ENCODE measurements at places on chromosomes 2 and 18.

DNA sequence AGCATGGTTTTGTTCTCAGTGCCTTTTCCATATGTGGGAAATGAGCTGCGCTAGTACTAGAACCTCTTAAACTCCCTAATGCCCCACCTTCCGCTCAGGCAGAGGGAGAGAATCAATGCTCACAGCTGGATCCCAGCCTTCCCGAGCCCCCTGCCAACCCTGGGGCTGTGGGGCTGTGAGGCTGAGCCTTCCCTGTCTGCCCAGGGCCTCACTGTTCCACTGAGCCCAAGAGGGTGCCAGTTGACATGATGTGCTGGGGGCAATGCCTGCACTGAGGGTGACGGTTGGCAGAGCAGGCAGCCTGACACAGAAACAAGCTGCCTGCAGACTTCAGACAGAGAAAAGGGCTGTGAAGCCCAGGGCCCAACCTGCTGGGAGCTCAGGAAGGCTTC lies 602.4 kb upstream of the RAB6C start:
- no peak for DNase-seq

DNA sequence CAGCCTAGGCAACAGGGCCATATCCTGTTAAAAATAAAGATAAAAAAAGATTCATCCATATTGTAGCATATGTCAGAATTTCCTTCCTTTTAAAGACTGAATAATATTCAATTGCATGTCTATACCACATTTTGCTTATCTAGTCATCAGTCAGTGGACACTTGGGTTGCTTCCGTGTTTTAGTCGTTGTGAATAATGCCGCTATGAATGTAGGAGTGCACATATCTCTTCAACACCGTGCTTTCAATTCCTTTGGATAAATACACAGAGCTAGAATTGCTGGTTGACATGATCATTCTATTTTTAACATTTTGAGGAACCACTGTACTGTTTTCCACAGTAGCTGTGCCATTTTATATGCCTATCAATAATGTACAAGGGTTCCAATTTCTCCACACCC lies 14.0 kb upstream of the PLB1 start:
- no peak for DNase-seq

DNA sequence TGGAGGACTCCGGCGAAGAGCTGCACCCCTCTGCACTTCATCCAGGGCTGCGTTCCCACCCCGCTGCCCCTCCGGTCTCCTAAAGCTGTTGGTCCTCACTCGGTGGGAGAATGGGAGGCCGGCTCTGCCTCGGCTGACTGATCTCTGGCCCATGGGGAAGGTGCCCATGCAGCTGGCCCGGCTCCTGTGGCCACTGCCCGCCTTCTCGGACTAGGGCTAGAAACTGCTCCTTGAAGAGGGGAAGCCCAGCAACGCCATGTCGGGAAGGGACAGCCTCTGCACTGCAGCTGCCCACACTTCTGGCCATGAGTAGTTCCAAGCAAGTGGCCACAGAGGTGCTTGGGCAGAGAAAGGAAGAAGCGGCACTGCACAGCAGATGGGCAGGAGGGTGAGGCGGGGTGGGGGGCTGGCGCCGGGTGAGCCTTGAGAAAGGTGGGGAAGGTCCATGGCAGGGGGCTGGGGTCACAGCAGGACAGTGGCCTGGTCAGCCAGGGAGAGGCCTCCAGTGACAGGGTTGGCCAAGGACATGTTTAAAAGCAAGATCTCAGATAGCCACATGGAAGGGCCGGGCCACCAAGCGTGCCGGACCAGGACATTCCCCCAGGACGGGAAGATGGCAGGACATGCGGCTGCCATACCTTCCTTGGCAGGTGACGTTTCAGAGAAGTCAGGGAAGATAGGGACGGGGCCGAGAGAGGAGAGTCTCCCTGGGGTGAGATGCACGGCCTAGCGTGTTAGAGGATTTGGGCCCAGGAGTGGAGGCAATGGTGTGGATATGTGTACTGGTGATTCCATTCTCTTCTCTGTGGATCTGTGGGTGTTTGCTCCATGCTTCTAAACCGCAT lies 158.8 kb upstream of the HDAC4 start:
- DNase-seq = no peak

GRCh38 chr2:203997980-203998809 lies 61.6 kb downstream of the ICOS start:
- DNase-seq = no peak

DNA sequence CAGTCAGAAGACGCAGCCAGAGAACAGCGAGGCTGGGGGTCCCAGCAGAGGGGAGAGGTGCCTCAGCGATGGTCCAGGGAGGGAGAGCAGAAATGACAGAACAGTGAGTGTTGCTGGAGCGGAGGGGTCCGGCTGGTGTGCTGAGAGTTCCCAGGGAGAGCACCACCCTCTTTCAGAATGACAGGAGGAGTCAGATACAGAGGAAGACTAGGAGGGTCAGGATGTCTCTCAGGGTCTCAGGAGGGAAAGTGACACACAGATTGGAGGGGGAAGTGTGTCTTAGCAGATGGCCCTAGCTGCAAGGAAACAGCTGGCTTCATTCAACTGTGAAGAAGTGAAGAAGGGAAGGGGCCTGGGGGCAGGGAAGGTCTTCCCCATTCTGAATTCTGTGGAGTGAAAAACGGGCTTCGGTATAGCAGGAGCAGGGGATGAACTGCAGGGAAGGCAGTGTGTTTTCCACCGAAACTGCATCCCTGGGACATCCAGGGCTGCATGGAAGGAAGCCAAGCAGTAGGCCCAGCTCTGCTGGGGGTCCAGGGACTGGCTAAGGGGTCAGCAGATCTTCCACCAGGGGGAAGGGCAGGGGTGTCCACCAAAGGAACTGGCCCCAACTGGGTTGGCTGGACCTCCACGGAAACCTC lies 90.0 kb upstream of the OTOS start:
- DNase-seq = no peak

GRCh38 chr2:124027182-124027581 lies 2.1 kb downstream of the CNTNAP5 start:
- DNase-seq = no peak

DNA sequence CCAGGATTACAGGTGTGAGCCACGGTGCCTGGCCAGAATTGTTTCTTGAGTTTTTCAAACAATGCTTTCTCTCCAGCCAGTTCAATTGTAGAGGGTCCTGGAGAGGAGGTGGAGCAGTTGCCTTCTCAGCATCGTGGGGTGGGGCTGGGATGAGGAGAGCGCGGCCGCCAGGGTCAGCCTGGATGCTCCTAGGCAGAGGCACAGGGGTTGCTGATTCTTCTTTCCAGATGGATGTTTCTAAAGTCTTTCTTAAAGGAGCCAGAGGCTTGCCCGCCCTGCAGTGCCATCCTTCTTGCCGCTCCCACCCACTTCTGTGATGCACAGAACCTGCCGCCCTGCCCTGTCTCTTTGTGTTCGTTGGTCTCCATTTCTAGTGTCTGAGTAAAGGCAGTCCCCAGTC lies 61.1 kb downstream of the AGAP1 start:
- DNase-seq = no peak

GRCh38 chr2:117717072-117717471 lies 97.4 kb upstream of the DDX18 start:
- no peak for DNase-seq

DNA sequence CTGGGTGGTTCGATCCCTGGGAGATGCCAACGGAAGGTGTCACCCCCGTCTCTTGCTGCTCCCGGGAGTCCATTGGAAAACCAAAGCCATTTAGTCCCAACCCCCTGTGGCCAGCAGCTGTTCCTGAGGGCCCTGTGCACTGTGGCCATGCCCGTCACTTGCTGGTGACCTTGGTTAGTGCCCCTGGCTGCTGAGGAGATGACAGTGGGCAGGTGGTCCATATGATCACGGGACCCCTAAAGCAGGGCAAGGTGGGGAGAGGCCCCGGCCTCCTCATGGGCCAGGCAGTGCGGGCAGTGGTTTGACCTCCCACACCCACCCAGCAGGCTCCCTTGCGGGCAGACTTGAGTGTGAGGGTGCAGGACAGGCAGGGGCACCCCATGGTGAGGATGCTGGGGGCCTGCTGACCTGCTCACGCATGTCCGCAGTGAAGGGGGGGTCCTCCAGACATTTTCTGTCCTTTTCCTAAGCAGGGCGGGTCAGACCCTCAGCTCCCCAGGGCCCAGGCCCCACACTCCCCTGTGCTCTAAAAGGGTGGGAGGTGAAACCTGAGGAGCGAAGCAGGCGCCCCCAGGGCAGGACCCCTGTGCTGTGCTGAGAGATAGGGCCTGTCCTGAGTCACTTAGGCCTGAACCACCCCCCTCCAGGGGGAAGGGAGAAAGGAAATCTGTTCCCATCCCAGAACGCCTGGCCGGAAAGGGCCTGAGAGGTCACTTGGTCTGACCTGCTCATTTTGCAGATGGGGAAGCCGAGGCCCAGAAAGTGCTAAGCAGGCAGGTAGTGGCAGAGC lies 6.8 kb downstream of the ITM2C start:
- no peak for DNase-seq

- DNase-seq = no peak
Observed at GRCh38 chr2:52794581-52794980, 973.0 kb upstream of the CHAC2 start.

DNA sequence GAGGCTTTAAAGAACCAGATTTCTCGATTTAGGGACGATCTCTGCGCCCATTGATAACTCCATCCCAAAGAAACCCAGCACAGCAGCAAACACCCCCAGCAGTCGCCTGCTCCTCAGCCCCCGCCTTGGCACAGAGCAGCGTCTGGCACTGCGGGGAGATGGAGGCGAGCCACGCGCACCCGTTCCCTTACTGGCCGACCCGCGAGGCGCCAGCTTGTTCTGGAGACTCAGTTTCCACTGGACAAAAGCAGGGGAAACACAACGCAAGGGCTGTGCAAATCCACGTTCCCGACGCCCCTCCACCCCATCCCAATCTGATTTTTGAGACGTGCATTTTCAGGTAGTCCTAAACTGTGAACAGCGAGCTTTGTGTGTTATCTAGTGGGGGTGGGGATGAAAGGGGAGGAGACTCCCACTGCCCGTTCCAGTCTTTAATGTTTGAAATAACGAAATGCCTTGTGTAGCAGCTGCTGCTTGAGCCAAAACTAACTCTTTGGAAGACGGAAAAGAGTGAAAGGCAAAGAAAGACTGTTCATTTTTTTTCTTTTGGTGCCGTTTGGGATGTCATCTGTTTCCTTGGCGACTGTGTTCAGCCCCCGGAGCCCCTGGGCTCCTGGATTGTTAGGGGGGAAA lies 143.2 kb downstream of the MEIS1 start:
- no peak for DNase-seq

GRCh38 chr2:149767516-149767974 lies 180.0 kb upstream of the MMADHC start:
- DNase-seq = no peak

GRCh38 chr2:37881397-37881796 lies 43.7 kb upstream of the RMDN2 start:
- no peak for DNase-seq

- peak; percentile 1 for DNase-seq
Observed at GRCh38 chr2:181275643-181276070, 181.5 kb upstream of the ITGA4 start.

DNA sequence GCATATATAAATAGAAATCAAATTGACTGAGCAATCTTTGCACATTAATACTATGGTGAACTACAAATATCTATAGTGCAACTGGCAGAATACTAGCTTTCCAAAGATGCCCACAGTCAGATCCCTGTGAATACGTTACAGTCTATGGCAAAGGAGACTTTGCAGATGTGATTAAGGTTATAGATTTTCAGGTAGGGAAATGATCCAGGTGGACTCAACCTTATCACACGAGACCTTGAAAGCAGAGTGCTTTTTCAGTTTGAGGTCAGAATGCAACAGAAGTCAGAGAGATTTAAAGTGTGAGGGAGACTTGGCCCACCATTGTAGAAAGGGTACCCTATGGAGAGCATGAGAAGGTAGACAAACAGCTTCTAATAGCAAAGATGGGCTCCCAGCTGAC lies 122.6 kb downstream of the TRIB2 start:
- DNase-seq = no peak

DNA sequence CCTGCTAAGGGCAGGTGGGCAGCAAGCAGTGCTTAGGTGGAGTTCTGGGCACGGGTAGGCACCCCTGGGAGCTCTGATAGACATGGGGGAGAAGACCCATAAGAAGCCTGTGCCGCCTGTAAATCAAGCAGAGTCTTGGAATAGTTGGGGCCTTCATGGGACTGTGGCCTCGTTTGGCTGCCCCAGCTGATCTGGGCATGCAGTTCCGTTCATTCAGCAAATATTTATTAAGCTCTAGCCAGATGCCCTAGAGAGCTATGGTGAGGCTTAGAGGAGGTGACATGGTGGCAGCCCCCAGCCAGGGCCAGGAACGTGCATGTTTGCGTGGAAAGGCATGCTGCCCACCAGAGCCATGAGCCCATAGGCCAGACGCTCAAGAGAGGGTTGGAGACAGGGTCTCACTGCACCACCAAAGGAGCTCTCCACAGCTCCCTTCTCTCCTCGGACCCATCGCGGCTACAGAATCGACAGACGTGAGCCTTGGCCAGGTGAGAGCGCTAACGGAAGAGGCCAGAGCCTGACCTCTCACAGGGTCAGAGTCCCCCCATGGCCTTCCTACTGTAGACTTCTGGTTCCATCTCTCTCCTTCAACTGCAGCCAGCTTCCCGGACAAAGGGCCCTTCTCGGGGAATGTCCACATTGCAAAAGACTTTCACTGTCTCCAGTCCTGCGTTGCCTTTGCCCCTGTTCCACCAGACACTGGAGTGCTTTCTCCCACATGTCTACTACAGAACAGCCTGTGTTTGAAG lies 135.7 kb downstream of the INHBB start:
- no peak for DNase-seq

DNA sequence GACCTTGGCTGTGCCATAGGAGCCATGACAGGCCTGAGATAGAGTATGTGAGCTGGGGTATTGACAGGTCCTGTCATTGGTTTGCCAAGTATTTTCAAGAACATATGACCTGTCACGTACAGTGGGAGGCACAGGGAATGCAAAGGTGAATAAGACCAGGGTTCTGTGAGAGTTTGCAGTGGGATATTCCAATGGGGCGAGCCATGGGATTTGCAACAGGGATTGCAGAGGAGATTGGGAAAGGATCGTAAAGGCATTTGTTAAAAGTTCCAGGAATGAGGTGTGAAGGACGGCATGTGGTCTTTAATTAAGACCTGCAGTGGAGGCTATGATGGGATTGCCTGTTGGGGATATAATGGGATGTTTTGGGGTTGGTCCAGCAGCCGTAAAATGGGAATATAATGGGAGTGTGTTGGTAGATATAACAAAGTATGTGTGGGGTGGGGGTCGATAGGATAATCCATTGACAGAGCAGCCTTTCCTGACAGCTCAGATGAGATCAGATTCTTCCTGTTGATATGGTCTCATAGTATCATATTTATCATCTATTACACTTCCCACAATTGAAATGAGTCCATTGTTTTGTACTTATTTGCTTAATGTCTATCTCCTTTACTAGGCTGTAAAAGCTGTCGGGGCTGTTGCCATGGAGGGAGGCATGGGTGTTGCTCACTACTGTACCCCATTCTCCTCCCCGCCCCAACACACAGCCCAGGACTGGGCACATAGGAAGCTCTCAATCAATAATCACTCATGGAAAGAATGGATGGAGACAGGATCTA lies 38.1 kb downstream of the PKDCC start:
- DNase-seq = no peak

- no peak for DNase-seq
Observed at GRCh38 chr2:132980304-132980703, 310.3 kb upstream of the LYPD1 start.

- DNase-seq = no peak
Observed at GRCh38 chr2:216559625-216560156, 61.0 kb downstream of the RPL37A start.

GRCh38 chr18:12305930-12306629 lies 2.0 kb upstream of the TUBB6 start:
- DNase-seq = no peak
